Spleen (tissue), 13 donors: ENCODE measurements at places on chromosomes 3 and 15. TPM values are rescaled to one million over a fixed set of nuclear protein-coding genes. Genes with fewer than 3 reads are reported as not detected.
A peak's percentile ranks its signal among the peaks of the same experiment; 100 is the strongest.

GRCh38 chr3:87072446-87072845, 81.5 kb upstream of the VGLL3 start:
- DNase-seq: no peak

- DNase-seq: no peak
These were observed 15.2 kb downstream of the RAB11A start for GRCh38 chr15:65884511-65884910.

DNA sequence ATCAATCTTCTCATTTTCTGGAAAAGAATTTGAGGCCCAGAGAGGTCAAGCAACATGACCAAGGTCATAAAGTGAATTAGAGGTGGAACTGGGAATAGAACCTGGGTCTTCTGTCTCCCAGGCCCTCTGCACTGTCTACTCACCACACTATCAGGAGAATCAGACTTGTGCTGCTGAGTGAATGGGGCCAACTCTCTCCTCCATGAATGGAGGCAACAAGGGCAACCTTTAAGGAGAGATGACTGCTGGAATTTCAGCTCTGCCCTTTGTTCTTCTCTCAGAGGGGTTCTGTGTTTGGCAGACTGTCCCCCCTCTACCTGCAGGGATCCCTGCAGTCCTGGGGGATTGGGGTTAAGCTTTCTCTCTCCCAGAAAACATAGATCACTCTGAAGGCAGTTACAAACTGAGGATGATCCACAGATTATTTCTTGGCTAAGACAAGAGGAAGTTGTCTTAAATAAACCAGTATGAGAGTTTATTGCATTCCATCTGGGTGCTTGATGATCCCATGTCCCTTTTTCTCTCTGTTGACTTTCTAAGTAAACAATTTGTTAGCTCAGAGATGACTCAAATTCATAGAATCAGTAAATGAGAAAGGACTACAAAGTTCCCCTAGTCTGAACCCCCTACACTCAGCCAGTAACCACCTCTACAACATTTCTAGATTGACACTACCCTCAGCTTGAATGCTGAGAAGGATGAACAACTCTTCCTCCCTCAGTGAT, 99.0 kb upstream of the LIPC start:
- no peak for DNase-seq

Gene SCAMP5
- 8.7 TPM for total RNA-seq

DNA sequence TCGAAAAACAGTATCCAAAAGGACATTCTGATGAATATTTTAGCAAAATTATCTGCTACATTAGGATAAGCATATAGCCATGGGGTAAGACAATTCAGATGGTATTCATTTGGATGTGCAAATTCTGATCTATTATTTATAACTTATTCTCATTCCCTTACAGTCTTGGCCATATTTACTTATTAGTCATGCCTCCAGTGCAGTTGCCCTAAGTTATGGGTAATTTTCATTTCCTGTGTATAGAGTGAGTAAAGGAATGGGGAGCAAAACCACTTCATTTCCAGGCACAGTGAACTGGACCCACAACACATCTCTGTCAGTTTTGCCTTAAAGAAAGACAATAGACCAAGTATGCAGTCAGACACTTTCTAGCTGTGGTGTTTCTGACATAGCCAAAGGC, 134.3 kb downstream of the POLQ start:
- DNase-seq: no peak

GRCh38 chr3:52707585-52707984, 1.7 kb downstream of the SPCS1 start:
- DNase-seq: no peak

DNA sequence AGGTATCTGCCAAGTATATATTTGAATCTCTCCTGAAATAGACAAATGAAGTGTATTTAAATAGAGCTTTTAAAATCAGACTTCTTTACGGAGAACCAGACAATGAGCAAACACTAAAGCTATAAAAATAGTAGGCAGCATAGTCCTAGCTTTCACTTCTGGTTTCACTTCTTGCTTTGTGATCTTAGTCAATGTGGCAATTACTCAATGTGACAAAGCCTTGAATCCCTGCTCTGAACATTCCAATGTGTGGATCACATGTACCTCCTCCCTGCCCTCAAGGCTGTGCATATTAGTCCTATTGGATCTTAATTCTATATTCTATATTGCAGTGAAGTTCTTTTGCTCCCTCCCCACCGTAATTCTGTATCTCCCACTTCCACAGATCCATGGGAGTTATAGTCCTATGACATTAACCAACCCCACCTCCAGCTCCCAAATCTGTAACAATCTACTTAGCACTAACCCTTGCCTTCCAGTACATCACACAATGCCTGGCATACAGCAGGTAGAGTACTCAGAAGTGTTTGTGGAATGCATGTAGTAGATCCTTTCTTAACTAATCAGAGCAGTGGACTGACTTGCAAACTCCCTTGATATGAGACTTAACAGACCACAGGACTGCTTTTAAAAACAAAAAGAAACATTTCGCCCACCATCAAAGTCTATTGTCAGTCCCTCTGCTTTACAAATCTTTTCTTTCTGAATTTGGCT, 24.3 kb upstream of the CP start:
- no peak for DNase-seq

DNA sequence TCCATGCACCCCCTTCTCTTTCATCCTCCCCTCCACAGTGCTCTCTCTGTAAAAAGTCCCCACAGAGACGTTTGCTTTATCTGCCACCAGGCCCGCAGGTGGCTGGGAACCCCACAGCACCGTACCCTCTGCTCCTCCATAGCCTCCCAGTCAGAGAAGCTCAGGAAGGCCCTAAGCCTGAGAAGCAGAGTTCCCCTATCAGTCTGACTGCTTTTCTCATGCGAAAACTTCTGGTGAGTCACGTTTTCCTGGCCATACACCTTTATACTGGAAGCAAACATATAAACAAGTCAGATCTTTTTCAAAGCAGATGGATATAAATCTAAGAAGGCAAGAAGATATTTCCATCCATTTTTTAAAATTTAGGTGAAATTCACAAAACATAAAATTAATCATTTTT, 51.5 kb upstream of the MEF2A start:
- DNase-seq: peak; percentile 51

- no peak for DNase-seq
These were observed 118.3 kb downstream of the GALK2 start for GRCh38 chr15:49288391-49288790.

Gene ENTPD3
- total RNA-seq: 4.8 TPM
